Nephron progenitor cell (in vitro differentiated cells): ENCODE measurements at places on chromosomes 12 and 14.

GRCh38 chr14:88301381-88301780, 21.7 kb downstream of the KCNK10 start:
- peaks cover 34% of the 10 kb centered on the region for H3K27me3 ChIP-seq
- H3K4me3 ChIP-seq, result no peak overlapping the region
- peaks cover 5% of the 10 kb centered on the region for H3K4me1 ChIP-seq
- H3K36me3 ChIP-seq, result no peaks in the 10 kb centered on the region
- no peak overlapping the region for H3K27ac ChIP-seq
- no peak for DNase-seq

DNA sequence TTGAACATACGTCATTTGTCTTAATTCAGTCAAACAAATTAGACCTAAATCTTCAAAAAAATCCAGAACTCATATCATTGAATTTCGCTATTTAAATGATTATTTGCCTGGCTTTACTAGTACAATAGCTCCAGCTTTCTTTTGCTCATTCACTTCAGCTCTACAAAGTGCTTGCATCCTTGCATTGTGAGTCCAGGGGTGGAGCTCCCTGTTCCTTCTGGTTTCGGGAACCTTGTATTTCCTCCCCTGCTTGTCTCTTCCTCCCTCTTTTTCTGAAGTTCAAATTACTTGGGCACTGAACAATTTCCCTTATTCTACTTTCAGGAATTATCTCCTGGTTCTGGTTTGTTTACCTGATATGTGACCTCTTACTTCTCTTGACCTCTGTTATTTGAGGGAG, 58.1 kb upstream of the KITLG start:
- peaks cover 20% of the 10 kb centered on the region for H3K4me1 ChIP-seq
- no peak for DNase-seq
- H3K4me3 ChIP-seq, result no peak overlapping the region
- H3K27ac ChIP-seq, result peak overlapping the region; percentile 76
- no peaks in the 10 kb centered on the region for H3K36me3 ChIP-seq

GRCh38 chr12:14452336-14452735, 86.9 kb downstream of the ATF7IP start:
- peaks cover 3% of the 10 kb centered on the region for H3K27me3 ChIP-seq
- no peak for DNase-seq
- H3K36me3 ChIP-seq, result peaks cover 93% of the 10 kb centered on the region

- peaks cover 26% of the 10 kb centered on the region for H3K4me1 ChIP-seq
- no peak for DNase-seq
- peaks cover 5% of the 10 kb centered on the region for H3K27me3 ChIP-seq
- H3K27ac ChIP-seq, result no peak overlapping the region
These were observed 111.6 kb downstream of the GCH1 start for GRCh38 chr14:54791001-54791400.

DNA sequence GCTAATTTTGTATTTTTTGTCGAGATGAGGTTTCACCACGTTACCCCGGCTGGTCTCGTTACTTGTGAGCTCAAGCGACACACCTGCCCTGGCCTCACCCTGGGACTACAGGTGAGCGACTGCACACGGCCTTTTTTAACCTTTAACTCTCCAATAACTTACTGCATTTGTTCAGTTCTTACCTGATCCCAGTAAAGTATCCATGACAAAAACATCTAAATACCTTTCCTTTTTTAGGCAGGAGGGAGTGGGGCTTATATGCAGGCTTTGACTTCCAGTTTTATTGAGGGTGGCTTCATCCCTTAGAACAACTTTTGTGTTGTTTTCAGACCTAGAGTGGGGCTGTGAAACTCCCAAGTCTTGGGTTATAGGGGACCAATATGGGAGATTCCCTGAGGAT, 68.3 kb downstream of the DENND5B start:
- H3K27me3 ChIP-seq, result no peaks in the 10 kb centered on the region
- H3K27ac ChIP-seq, result peak overlapping the region; percentile 95
- H3K4me3 ChIP-seq, result peak overlapping the region; percentile 39
- H3K4me1 ChIP-seq, result peaks cover 97% of the 10 kb centered on the region

DNA sequence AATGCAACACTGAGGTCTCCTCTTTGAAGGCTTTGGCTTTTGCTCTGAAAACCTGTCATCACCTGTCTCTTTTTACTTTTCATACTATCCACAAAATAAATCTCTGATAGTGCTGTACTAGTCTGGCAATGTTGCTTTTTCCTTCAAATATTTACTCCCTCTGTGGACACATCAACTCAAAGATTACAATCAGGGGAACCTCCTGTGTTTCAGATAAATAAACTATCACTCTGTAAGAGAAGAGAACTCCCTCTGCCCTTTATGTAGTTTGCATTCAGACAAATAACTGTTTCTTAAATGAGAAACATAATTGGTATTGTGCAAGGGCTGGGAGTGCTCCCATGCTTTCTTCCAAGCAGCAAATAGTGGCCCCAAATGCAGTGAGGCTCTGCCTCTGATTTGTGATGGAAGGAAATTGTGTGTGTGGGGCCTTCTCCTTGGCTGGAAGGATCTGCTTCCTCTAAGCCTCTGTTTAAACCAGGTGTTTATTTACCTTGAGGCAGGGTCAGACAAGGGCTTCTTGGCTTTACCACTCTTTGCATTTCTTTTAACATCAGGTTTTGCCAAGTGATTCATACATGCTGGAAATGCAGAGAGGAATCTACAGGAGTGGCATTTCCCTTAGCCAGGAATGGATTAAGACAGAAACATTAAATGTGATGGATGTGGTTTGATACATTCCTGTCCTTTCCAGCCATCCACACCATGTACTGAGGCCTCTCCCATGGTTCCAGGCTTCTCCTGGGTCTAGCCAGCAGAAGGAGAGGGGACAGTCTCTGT, 69.0 kb downstream of the AKAP6 start:
- no peaks in the 10 kb centered on the region for H3K36me3 ChIP-seq
- peak overlapping the region; percentile 57 for H3K27ac ChIP-seq
- DNase-seq, result no peak

GRCh38 chr12:116882742-116883141, 1.5 kb upstream of the HRK start:
- H3K4me1 ChIP-seq, result peaks cover 42% of the 10 kb centered on the region
- peak overlapping the region; percentile 82 for H3K4me3 ChIP-seq
- H3K27me3 ChIP-seq, result peaks cover 88% of the 10 kb centered on the region
- H3K36me3 ChIP-seq, result no peaks in the 10 kb centered on the region

DNA sequence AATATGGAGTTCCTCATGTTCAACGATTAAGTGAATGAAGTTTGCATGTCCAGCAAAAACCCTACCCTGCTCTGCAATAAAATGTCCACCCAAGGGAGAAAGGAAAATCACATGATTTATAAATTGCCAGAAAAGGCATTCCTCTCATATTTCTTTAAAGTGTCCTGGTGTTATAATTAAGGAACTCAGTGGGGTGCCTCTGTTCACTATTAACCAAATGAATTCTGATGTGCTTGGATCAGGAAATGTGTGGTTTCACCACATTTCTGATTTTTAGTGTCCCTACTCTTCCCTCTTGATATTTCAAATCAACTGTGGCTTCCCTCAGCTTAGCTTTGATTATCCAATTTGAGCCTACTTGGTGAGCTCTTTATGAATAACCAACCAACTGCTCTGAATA, 208.1 kb downstream of the PHLDA1 start:
- no peaks in the 10 kb centered on the region for H3K36me3 ChIP-seq
- DNase-seq, result no peak
- H3K4me1 ChIP-seq, result peaks cover 27% of the 10 kb centered on the region
- peaks cover 4% of the 10 kb centered on the region for H3K27me3 ChIP-seq
- no peak overlapping the region for H3K4me3 ChIP-seq

GRCh38 chr12:92938638-92939037, 9.5 kb upstream of the EEA1 start:
- no peak overlapping the region for H3K27ac ChIP-seq
- no peak overlapping the region for H3K4me3 ChIP-seq
- no peaks in the 10 kb centered on the region for H3K27me3 ChIP-seq
- no peak for DNase-seq
- H3K36me3 ChIP-seq, result no peaks in the 10 kb centered on the region
- peaks cover 9% of the 10 kb centered on the region for H3K4me1 ChIP-seq
